ENCODE measurements at places on chromosomes 4 and X. TPM values are rescaled to one million over a fixed set of nuclear protein-coding genes. Genes with fewer than 3 reads are reported as not detected.
A peak's percentile ranks its signal among the peaks of the same experiment; 100 is the strongest.

DNA sequence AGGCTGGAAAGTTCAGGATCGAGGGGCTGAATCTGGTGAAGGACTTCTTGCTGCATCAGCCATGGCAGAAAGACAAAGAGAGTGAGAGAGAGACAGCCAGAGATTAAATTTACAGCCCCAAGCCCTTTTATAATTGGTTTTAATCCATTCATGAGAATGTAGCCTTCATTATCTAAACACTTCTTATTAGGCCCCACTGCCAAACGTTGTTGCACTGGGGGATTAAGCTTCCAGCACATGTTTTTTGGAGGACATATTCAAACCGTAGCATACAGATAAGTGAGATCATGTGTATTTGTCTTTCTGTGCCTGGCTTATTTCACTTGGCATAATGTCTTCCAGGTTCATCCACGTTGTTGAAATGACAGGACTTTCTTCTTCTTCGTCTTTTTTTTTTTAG lies 524.7 kb downstream of the SPRY1 start:
- H3K4me3 ChIP-seq: no peak overlapping the region
- H3K27me3 ChIP-seq: no peaks in the 10 kb centered on the region
- no peaks in the 10 kb centered on the region for H3K36me3 ChIP-seq
- H3K4me1 ChIP-seq: no peaks in the 10 kb centered on the region

Gene ATP2B3
- total RNA-seq: not detected

GRCh38 chr4:108030332-108030731 lies 40.6 kb downstream of the HADH start:
- no peaks in the 10 kb centered on the region for H3K36me3 ChIP-seq
- H3K4me1 ChIP-seq: no peaks in the 10 kb centered on the region
- H3K27ac ChIP-seq: no peak overlapping the region

DNA sequence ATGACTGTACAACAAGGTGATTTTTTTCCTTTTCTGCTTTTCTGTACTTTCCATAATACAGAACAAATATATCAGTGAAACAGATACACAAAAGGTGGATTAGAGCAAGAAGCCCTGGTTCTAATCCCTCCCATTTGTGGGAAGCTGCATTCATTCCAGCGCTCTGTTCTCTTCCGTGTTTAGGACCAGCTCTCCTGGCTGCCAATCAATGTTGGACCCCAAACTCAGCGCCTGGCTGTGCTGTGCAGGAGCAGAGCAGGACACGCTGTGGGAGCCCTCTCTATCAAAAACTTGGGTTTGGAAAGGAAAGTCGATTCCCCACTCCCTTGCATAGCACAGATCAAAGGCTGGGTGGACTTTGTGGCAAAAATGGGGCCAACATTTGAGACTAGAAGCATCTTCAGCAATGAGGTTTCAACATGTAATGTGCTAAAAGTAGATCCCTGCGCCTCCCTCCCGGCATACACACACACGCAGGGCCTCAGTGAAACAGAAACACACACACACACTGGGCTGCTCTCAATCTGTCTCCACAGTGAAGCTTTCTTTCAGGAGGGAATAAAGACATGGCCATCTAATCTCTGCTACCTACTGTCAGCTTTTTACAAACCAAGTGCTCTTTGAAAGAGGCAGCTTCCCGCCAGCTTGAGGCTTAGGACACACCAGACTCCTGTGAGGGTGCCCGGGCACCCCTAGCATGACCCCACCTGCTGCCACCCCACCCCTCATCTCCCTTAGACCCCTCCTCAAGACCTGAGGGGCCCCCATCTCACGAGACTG lies 12.2 kb downstream of the WDR1 start:
- no peak for DNase-seq
- peaks cover 33% of the 10 kb centered on the region for H3K36me3 ChIP-seq
- H3K4me3 ChIP-seq: no peak overlapping the region
- H3K27ac ChIP-seq: peak overlapping the region; percentile 57
- no peaks in the 10 kb centered on the region for H3K27me3 ChIP-seq
- H3K4me1 ChIP-seq: peaks cover 7% of the 10 kb centered on the region

Gene MAP9
- total RNA-seq: 8.2 TPM

Gene GLRA2
- not detected for total RNA-seq

DNA sequence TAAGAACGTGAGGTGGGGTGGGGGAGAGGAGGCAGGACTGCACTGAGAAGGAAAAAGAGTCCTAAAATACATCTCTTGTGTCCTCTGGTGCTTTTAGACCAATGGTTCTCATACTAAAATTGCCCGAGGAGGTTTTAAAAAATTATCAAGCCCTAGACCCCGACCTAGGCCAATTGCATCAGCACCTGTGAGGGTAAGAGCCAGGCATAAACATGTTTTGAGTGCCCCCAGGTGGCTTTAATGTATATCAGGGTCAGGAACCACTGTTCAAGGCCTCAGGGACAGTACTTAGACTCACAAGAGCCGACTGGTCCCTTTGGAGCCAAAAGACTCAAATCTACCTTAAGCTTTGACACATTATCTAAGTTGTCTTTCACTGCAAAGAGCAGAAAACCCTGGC lies 37.5 kb upstream of the TMEM150C start:
- H3K4me3 ChIP-seq: no peak overlapping the region
- H3K27me3 ChIP-seq: no peaks in the 10 kb centered on the region
- no peaks in the 10 kb centered on the region for H3K36me3 ChIP-seq

DNA sequence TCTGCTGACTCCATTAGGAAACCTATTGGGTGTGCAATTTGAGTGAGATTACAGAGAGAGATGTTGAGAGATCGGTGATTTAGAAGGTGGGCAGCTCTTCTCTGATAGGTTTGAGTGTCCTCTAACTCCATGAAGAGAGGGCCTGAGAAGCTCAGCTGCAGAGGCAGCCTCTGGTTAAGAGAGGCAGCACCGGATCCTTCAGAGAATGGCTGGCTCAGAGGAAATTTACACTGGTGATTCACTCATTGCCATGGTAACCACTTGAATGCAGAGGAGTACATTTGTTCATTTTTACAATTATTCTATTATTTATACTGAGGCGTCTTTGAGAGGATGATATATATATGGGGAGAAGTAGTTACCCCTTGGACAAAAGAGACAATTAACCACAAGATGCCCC lies 171.7 kb downstream of the PDGFRA start:
- no peaks in the 10 kb centered on the region for H3K36me3 ChIP-seq
- no peaks in the 10 kb centered on the region for H3K4me1 ChIP-seq
- H3K27ac ChIP-seq: peak overlapping the region; percentile 5
- no peak for DNase-seq
- H3K4me3 ChIP-seq: no peak overlapping the region

DNA sequence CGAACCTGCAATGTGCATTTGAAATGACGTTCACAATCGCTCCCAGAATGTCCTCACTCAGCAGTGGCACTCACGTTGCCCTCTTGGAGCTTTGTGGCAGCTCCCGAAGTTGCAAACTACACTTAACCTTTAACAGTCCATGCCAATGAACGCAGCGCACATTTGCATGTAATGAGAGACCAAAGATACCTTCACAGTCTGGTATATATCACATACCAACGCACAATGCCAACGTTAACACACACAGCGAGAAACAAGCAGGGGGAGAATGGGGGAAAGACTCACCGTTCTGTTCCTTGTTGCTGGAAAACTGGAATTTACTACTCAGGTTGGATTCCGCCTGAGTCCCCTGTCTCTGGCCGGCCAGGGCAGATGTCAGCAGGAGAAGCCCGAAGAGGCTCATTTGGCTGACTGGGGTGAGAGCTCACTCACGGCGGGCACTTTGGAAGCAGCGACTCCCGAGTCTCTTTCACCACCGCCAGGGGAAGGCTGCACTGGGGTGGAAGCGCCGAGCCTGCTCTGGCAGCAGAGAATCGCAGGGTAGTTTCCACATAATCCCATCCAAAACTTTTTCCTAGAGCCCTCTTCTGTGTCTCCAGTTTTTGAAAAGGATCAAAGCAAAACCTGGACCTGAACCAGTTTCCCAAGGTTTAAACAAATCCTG lies 966 bp downstream of the PDGFC start:
- peak overlapping the region; percentile 62 for H3K27ac ChIP-seq
- H3K4me3 ChIP-seq: peak overlapping the region; percentile 60
- DNase-seq: peak; percentile 46
- H3K27me3 ChIP-seq: no peaks in the 10 kb centered on the region
- H3K36me3 ChIP-seq: no peaks in the 10 kb centered on the region
- peaks cover 5% of the 10 kb centered on the region for H3K4me1 ChIP-seq

DNA sequence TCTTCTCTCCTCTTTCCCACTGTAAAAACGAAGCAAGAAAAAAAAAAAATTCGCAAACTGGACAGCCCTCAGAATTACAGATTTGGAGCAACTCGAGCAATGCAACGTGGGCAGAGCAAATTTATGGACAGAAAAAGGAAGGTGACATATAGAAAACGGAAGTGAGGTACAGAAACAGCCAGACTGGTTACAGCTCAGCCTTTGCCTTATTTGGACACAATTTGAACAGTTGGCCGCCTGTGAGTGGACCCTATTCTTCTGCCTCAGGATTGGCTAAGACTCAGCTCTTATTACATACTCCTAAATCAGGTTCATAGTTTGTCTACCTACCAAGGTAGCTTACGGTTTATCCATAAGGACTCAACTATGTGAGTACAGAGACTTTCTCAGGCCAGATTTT lies 98.8 kb downstream of the SOWAHB start:
- H3K36me3 ChIP-seq: no peaks in the 10 kb centered on the region
- no peak overlapping the region for H3K27ac ChIP-seq
- DNase-seq: no peak
- H3K4me1 ChIP-seq: peaks cover 4% of the 10 kb centered on the region
- no peak overlapping the region for H3K4me3 ChIP-seq
- H3K27me3 ChIP-seq: no peaks in the 10 kb centered on the region

DNA sequence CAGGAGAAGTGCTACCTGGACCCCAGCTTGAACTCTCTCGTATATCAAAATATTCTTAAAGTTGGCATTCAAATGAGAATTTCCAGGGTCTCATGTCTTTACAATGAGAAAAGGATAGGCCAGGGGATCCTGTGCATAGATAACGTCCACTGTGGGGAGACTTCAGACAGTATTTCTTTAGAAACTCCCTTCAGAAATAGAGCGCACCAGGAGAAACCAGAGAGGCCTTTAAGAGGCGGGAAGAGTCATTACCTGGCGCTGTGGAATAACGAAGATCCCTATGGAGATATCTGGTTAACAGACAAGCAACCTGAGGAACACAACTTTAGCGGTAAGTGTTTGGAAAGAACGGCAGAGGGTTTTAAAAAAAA lies 600 bp downstream of the RADX start:
- H3K27ac ChIP-seq: no peak overlapping the region
- DNase-seq: no peak
- H3K4me3 ChIP-seq: peak overlapping the region; percentile 54
- H3K36me3 ChIP-seq: no peaks in the 10 kb centered on the region

GRCh38 chrX:98067611-98068010 lies 1183.9 kb downstream of the RPA4 start:
- no peak overlapping the region for H3K27ac ChIP-seq
- peaks cover 7% of the 10 kb centered on the region for H3K27me3 ChIP-seq
- DNase-seq: no peak
- no peak overlapping the region for H3K4me3 ChIP-seq

- no peak overlapping the region for H3K4me3 ChIP-seq
- no peak overlapping the region for H3K27ac ChIP-seq
- H3K27me3 ChIP-seq: no peaks in the 10 kb centered on the region
Measured at GRCh38 chr4:138645289-138645688, 370.3 kb upstream of the NOCT start.

- H3K27me3 ChIP-seq: no peaks in the 10 kb centered on the region
- H3K27ac ChIP-seq: no peak overlapping the region
- no peaks in the 10 kb centered on the region for H3K36me3 ChIP-seq
- no peaks in the 10 kb centered on the region for H3K4me1 ChIP-seq
- no peak overlapping the region for H3K4me3 ChIP-seq
Measured at GRCh38 chr4:54318904-54319303, 89.8 kb downstream of the PDGFRA start.

DNA sequence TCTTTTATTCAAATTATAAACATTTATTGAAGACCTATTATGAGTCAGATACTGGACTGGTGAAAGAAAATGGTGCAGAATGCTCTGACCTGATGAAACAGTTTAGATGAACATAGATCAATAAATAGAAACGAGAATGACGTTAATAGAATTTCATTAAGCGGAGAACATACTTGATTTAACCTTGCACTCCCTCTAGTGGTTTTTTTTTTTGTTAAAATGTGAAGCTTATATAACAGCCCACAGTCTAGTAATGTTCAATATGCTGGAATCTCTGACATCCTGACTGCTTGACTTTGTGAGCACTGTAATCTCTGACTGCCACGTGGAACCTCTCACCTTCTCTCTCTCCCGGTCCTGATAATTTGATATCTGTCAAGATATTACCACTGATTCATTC lies 32.3 kb downstream of the HDAC8 start:
- no peak overlapping the region for H3K27ac ChIP-seq
- no peak overlapping the region for H3K4me3 ChIP-seq
- H3K27me3 ChIP-seq: no peaks in the 10 kb centered on the region
- no peaks in the 10 kb centered on the region for H3K36me3 ChIP-seq
- DNase-seq: no peak
